H7 (cell line): ENCODE measurements at places on chromosomes 3 and 15.

GRCh38 chr3:89252016-89252415 is 144.6 kb downstream of the EPHA3 start:
- DNase-seq = no peak

GRCh38 chr3:65830948-65831732 is 207.6 kb downstream of the MAGI1 start:
- no peak for DNase-seq

DNA sequence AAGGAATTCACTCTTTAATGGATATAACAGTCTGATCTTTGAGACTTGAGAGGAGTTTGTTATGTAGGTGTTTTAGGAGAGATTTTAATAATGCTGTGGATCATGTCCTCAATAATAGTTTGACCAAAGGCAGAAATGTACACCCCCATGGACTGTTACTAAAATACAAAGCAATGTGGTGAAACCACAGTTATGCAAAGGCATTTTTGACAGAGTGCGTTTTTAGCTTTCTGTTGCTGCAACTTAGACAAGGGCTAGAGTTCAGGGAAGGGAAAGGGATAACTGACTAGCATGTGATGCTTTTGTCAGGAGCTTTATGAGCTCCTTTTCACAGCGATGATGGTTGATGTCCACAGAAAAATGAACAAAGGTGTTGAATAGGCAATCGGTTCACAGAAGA is 3.6 kb upstream of the STARD5 start:
- no peak for DNase-seq

DNA sequence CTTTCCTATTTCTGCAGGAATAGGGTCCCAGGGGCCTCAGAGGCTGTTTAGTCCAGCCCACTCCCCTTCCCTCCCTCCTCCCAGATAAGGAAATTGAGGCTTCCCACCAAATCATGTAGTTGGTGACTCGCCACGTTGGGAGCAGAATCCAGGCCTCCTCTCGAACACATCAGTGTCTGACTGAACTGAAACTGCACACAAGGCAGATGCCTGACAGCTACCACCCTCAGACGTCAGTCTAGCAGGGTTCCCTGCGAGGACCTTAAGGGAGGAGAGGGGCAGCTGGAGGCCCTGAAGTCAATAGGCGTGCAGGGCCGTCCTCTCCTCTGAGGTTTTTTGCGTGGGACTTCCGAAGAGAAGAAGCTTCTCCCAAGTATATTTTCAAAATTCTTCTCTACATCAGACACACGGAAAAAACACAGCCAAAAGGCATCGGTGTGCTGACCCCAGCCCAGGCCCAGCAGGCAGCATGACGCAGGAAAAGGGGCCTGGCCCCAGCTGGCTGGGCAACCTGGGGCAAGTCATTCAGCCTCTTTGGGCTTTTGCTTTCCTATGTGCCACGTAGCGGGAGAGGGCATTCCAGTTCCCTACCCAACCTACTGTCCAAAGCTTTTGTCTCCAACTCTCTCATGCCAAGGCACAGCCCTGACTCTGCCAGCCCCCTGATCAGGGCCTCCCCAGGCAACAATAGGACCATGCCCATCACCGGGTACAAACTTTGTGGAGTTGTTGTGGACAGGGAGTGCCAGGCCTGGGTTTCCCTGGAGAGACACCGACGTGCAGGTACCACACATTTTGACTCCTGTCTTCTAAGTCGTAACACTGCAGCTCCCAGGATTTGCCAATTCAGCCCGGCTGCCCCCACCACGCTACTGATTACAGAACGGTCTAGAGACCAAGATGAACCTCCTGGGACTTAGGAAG is 283.1 kb downstream of the XXYLT1 start:
- peak; percentile 18 for DNase-seq

GRCh38 chr3:117914540-117915100 is 1120.0 kb downstream of the IGSF11 start:
- no peak for DNase-seq

GRCh38 chr15:70240820-70241430 is 143.2 kb upstream of the TLE3 start:
- no peak for DNase-seq

- no peak for DNase-seq
These were observed 46.3 kb downstream of the DGKG start for GRCh38 chr3:186315581-186316354.

DNA sequence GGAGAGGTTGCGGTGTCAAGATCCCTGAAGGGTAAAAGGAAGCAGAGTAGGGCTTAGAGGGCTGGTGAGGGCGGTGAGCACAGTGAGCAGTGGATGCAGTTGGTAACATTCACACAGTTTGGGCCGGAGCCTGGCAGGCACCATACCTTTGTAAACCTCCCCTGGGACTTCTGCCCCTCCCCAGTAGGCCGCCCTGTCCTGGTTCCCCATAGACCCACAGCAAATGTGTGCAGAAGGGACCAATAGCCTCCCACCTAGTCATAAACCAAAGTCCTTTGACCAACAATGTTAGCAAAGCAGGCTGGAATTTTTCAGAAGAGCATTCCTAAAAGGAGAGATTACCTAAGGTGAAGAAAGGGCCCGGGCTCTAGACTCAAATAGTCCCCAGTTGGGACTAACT is 1.7 kb upstream of the PHGR1 start:
- no peak for DNase-seq

- peak; percentile 4 for DNase-seq
These were observed 232.1 kb upstream of the LYSMD4 start for GRCh38 chr15:99965376-99965775.

- no peak for DNase-seq
These were observed 177.5 kb downstream of the GRM7 start for GRCh38 chr3:7038394-7038793.

DNA sequence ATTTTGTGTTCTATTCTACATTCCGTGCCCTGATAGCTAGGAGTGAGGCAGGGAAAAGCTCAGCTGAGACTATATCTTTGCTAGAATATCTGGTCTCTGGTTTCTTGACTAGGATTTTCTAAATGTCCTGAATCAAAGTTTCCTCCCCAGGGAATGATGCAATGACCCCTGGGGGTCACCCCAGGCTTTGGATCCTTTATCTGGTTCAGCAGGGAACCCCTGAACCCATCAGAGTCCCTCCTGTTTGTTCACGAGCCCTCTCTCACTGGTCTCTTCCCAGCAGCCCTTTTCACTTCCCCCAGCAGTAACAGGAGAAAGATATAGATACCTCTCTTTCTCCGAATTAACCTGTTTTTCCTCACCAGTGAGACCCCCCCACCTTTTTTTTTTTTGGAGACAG is 14.3 kb downstream of the TM2D3 start:
- DNase-seq = no peak

DNA sequence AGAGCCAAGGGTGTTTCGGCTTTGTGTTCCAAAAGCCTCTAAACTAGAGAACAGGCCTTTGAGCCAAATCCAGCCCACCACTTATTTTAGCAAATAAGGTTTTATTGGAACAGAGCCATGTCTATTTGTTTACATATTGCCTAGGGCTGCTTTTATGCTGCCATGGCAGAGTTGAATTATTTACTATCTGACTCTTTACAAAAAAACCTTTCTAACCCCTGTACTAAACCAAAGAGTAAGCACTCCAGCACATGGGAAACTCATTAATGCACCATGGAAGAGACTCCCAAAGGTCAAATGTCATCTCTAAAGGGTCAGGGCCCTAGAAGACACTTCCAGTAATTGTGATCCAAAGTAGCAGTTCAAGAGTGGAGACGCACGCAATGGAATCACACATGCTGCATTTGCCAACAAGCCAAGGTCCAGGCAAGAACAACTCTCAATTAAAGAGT is 22.3 kb downstream of the OSBPL10 start:
- no peak for DNase-seq

GRCh38 chr3:52848617-52849016 is 13.8 kb upstream of the MUSTN1 start:
- DNase-seq = no peak

- DNase-seq = no peak
These were observed 184.6 kb upstream of the AGTR1 start for GRCh38 chr3:148513096-148513543.

GRCh38 chr15:92617549-92618520 is 37.7 kb downstream of the FAM174B start:
- DNase-seq = peak; percentile 44

- DNase-seq = peak; percentile 37
These were observed 5.4 kb downstream of the SOX14 start for GRCh38 chr3:137769322-137770065.

GRCh38 chr3:24365168-24365567 is 129.5 kb downstream of the THRB start:
- DNase-seq = no peak

GRCh38 chr3:150388498-150389418 is 19.3 kb upstream of the TSC22D2 start:
- no peak for DNase-seq

DNA sequence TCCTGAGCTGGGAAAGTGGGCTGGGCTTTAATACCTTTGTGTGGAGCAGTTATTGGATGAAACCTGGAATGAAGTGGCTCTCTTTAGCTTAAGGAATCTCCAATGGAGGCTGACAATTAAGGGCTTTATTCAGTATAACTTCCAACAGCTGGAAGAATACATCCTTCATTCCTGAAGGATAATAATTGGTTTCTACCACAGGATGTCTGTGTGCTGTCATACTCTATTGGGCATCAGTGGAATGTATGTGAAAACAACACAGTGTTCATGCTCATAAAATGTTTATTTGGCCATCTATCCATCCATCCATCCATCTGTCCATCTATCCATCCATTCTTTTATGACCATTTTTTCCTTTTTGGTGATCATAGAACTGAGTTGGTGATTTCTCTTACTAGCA is 220.7 kb upstream of the GAP43 start:
- DNase-seq = no peak

DNA sequence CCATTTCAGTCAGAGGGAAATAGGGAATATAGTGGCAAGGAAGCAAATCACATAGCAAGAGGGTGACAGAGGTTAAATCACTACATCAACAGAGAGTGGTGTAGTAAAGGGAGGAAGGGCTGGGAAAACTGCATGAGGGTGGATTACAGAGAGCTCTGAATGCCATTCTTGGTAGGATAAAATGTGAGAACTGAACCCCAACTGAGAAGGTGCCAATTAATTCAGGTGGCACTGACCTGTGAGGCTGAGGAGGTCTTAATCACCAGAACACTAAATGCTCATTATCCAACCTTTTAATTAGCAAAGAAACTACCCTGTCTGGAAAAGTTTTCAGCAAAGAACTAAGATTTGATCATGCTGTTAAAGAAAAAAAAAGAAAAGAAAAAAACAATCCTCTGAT is 202.7 kb downstream of the LRRN1 start:
- no peak for DNase-seq

- peak; percentile 64 for DNase-seq
These were observed 47.4 kb upstream of the HACD2 start for GRCh38 chr3:123632161-123632655.

- no peak for DNase-seq
These were observed 13.1 kb upstream of the ZBTB38 start for GRCh38 chr3:141355242-141355641.

- no peak for DNase-seq
These were observed 26.4 kb downstream of the ABI3BP start for GRCh38 chr3:100966807-100967206.

GRCh38 chr15:71136159-71136783 is 21.0 kb downstream of the THSD4 start:
- no peak for DNase-seq

DNA sequence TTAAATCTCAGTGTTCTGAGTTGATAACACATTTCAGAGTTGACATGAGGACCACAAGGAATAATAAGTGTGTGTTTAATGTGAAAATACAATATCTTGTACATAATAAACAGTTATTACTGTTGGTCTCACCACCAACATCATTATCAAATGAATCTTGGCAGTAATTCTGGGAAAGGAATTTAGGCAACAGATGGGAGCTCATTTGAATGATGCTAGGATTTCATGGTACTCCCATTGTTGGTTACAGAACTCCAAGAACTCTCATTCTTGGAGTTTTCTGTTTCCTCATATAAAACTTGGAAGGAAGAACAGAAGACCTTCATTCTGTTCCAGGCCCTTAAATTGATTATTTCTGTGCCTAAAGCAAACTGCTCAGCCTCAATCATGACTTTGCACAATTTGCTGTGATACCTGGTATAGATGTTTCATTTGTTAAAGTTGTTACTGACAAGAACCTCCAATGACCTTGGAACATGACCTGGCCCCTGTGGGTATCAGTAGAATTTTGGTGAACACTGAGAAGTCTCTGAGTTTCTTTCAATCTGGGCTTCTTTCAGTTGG is 385.8 kb downstream of the LPP start:
- DNase-seq = no peak

- DNase-seq = no peak
These were observed 370.4 kb upstream of the RGMA start for GRCh38 chr15:93459396-93459795.

DNA sequence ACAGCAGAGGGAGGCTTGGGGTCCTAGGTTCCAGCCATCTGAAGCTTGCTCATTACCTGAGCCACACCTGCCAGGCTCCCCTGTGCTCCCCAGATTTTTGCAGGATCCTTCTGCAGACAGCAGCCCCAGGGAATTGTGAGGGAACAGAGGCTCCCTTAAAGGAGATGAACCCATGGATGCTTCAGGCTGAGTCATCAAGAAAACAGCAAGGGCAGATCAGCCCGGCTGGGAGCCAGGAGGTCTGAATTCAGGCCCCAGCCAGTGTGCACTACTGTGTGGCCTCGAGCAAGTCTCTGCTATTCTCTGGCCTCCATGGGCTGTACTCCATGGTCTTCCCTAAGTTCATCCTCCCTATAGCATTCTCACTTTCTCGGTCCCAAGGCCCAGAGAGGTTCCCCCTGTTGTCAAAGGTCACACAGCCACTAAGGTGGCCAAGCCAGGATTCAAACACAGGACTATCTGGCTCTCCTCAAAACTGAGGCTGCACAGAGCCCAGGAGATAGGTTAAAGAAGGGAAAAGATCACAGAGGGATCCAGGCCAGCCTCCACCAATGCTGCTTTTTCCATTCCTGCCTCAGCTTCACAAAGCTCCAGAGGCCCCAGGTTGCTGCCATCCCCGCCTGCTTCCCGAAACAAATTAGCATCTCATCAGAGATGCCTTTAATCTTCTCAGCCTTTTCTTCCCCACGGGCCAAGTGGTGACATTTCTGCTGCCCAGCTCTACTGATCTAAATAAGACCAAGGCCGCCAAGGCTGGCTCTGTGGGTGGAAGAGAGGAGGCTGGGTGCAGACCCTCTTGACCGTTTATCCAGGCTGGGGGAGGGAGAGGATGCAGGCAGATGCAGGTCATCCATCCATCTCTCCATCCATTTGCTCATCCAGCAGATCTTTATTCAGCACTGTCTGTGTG is 21.2 kb upstream of the GRIP2 start:
- DNase-seq = no peak

GRCh38 chr3:195601382-195601781 is 17.6 kb upstream of the APOD start:
- no peak for DNase-seq
